ENCODE measurements at places on chromosomes 2 and 18.

DNA sequence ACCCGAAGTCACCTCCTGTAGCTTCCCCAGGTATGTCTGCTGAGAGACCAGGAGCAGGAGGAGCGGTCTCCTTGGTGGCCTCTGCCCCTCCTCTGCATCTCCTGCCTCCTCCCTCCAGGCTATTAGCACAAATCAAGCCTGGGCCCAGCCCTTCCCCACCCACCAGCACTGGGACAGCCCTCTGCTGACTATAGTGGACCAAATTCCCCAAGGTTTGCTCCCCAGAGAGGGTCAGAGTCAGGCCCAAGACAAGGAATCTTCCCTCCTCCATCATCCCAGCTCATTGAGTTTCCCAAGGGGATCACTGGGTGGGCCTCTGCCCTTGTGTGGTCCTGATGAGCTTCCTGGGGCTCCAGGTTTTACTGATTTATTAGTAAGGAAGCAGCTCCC, 62.1 kb downstream of the EMILIN2 start:
- DNase-seq = peak; percentile 20

DNA sequence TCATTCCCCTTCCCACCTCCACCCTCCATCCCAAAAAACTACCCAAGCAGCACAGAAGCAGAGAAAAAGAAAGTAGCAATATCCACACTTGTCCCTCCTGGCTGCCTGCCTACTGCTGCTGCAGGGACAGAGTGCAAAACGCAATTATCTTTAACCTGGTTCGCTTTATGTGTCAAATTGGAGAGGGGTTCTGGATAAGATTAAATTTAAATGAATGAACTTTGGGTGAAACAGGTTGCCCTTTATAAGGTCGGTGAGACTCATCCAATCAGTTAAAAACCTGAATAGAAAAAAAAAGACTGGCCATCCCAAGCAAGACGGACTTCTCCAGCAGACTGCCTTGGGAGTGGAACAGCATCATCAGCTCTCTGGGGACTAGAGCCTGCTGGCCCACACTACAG, 62.6 kb downstream of the ANKRD44 start:
- no peak for DNase-seq

- no peak for DNase-seq
Measured at GRCh38 chr2:64751286-64752260, 97.9 kb upstream of the SERTAD2 start.

DNA sequence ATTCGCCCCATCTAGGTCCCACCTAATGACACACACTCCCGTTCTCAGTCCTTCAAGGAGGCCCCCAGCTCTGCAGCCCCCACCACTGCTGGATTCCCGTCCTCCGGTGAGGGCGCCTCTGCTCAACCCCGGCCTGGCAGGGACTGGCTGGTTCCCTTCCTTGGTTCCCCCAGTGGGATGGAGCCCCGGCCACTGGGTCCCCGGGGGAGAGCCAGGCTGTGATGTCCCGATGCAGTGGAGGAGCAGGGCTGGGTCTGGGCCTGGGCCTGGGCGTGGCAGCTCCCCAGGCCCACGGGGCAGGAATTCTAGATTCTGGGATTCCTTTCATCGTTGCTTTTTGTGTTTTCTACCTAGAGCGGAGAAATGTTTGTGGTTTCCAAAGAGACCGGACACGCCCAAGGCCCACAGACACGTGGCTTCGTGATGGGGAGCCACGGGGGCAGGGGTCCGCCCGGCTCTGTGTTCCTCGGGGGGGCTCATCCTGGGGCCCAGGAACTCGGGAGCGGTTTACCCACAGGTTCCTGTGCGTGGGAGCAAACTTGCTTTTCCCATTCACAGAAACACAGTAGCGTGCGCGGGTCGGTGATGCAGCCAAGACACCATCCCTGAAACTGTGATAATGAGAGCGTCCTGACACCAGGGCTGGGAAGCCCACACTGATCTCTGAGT, 67.0 kb downstream of the SLC66A2 start:
- peak; percentile 10 for DNase-seq

DNA sequence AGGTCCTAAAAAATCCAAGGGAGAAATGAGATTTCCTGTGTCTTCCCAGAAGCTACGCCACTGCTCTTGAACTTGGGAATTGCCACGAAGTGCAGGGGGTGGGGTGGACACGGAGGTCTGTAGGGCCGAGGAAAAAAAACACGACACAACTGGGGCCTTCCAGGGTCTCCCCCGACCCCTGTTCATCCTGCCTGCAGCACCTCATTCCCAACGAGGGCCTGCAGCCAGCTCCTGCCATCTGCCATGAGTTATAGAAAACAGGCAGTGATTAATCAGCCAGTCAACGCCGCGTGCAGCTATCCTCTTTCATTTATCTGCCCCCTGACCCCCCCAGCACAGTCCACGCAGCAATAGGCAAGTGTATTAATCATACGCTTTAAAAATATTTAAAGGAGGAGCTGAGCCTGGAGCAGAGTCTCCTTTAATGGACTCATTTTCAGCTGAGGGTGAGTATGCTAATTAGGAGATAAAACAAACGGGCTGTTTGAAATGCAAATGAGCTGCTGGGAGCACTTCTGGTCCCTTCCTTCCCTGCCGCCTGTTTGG, 209.9 kb downstream of the TFCP2L1 start:
- peak; percentile 68 for DNase-seq

GRCh38 chr2:166373951-166374350, 1.8 kb downstream of the SCN9A start:
- peak; percentile 29 for DNase-seq

GRCh38 chr18:9488538-9488937, 13.2 kb downstream of the RALBP1 start:
- DNase-seq = no peak
